ENCODE measurements at places on chromosomes 4 and X. TPM values are rescaled to one million over a fixed set of nuclear protein-coding genes. Genes with fewer than 3 reads are reported as not detected.
A peak's percentile ranks its signal among the peaks of the same experiment; 100 is the strongest.

The ODAPH gene
- polyA plus RNA-seq: 0.21 TPM

The FGFR3 gene
- polyA plus RNA-seq: 97.8 TPM

- DNase-seq: no peak
Measured at GRCh38 chr4:138946306-138946705, 69.3 kb upstream of the NOCT start.

- DNase-seq: no peak
Measured at GRCh38 chr4:30616942-30617646, 103.1 kb upstream of the PCDH7 start.

- no peak for DNase-seq
Measured at GRCh38 chr4:138728566-138728965, 287.0 kb upstream of the NOCT start.

DNA sequence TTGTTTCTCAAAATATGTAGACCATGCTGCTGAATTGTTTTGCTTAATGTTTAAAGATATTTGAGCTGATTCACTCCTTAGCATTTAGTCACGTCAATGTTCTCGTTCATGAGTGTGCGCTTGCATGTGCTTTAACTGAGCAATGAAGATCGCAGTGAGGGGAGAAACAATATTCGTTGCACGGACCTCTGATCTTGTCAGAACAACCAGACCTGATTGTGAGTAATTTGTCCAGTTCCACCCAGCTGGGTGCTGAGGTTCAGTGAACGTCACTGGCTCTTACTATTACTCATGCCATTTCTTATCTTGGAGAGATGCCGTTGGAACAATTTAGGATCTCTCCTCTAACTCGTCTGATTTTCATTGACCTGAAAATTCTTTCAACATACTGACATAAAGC lies 15.0 kb upstream of the PRKX start:
- no peak for DNase-seq

- no peak for DNase-seq
Measured at GRCh38 chr4:40479378-40479777, 144.2 kb downstream of the CHRNA9 start.

GRCh38 chrX:121110536-121110935 lies 63.1 kb downstream of the GLUD2 start:
- no peak for DNase-seq

- peak; percentile 20 for DNase-seq
Measured at GRCh38 chr4:102778720-102779119, 18.0 kb upstream of the MANBA start.

GRCh38 chr4:26815199-26815598 lies 45.4 kb upstream of the STIM2 start:
- DNase-seq: no peak

GRCh38 chr4:175905925-175906324 lies 93.9 kb upstream of the GPM6A start:
- DNase-seq: no peak

GRCh38 chr4:26062215-26062614 lies 148.2 kb downstream of the SMIM20 start:
- DNase-seq: no peak

GRCh38 chr4:151822331-151822730 lies 61.5 kb upstream of the GATB start:
- DNase-seq: no peak

Data from right renal pelvis (tissue), 4 donors.